ENCODE measurements at places on chromosomes 16 and 17. TPM values are rescaled to one million over a fixed set of nuclear protein-coding genes. Genes with fewer than 3 reads are reported as not detected.
A peak's percentile ranks its signal among the peaks of the same experiment; 100 is the strongest.

DNA sequence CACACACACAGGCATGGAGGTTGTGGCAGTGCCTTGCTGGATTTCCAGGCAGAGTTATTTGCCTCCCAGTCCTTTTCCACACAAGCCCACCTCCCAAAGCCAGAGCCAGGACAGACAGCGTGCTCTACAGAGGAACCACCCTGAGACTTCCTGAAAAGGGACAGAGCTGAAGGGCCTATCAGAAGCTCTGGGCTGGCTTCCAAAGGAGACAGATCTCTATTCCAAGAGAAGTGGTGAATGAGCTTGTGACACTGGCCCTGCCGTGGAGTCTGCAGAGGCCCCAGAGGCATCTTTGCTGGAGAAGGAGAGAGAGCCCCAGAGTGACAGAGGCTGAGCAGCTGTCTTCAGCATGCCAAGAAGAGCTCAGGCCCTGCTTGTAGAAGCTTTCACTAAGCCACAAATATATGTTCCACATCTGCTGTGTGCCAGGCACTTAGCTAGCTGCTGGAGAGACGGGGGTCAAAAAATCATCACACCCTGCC, 8.3 kb upstream of the LPCAT2 start:
- no peak overlapping the region for H3K4me3 ChIP-seq
- H3K36me3 ChIP-seq = no peaks in the 10 kb centered on the region
- DNase-seq = no peak
- H3K27me3 ChIP-seq = no peaks in the 10 kb centered on the region

Gene SRCIN1
- total RNA-seq = not detected

Gene SMCR8
- total RNA-seq = 48.3 TPM

GRCh38 chr16:75053791-75054555, 55.1 kb downstream of the ZNRF1 start:
- H3K27ac ChIP-seq = no peak overlapping the region
- no peaks in the 10 kb centered on the region for H3K36me3 ChIP-seq
- H3K4me1 ChIP-seq = no peaks in the 10 kb centered on the region
- DNase-seq = no peak
- H3K4me3 ChIP-seq = no peak overlapping the region
- no peaks in the 10 kb centered on the region for H3K27me3 ChIP-seq

Gene P2RX5
- 16.7 TPM for total RNA-seq

- DNase-seq = no peak
- peaks cover 15% of the 10 kb centered on the region for H3K36me3 ChIP-seq
- no peak overlapping the region for H3K4me3 ChIP-seq
Observed at GRCh38 chr17:74824961-74825627, 34.6 kb downstream of the GRIN2C start.

GRCh38 chr17:50945779-50946222, 79.6 kb upstream of the TOB1 start:
- no peak for DNase-seq
- H3K4me1 ChIP-seq = peaks cover 51% of the 10 kb centered on the region
- no peak overlapping the region for H3K4me3 ChIP-seq
- no peaks in the 10 kb centered on the region for H3K36me3 ChIP-seq
- no peak overlapping the region for H3K27ac ChIP-seq

Gene TNFRSF12A
- total RNA-seq = 0.94 TPM

Gene NCBP3
- total RNA-seq = 46.0 TPM

DNA sequence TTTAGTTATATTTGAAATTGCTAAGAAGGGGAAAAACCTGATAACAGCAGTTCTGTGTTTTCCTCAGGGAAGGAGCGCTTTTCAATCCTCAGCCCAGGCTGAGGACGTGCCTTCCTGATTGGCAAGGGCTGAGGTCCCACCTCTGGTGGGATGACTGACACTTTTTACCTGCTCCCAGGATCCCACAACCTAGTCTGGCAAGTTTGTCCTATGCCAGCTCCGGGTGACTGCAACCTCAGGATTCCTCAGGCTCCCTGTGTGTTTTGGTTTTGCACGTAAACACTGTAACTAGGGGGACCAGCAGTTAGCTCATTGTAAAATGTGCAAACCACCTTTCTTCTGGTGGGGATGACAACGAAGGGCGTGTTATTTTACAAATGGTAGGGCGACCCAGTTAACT, 7.5 kb downstream of the MARCHF10 start:
- no peak overlapping the region for H3K4me3 ChIP-seq
- no peaks in the 10 kb centered on the region for H3K36me3 ChIP-seq
- DNase-seq = no peak
- H3K27ac ChIP-seq = no peak overlapping the region

Gene CNTD1
- not detected for total RNA-seq

DNA sequence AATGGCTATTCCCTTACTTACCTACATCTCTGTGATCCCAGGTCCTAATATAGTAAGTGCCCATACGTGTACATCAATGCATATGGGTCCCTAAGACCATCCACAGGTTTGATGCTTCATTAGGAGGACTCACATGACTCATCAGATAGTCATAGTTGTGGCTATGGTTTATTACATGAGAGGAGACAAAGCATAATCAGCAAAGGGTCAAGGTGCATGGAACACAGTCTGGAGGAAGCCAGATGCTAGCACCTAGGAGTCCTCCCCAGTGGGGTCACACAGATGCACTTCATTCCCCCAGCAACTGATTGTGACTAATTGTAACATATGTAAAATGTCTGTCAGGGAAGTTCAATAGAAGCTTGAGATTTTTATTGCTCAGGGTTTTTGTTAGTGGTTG, 42.8 kb downstream of the PHKB start:
- H3K36me3 ChIP-seq = peaks cover 64% of the 10 kb centered on the region
- no peaks in the 10 kb centered on the region for H3K27me3 ChIP-seq
- no peak for DNase-seq
- H3K27ac ChIP-seq = no peak overlapping the region
- no peak overlapping the region for H3K4me3 ChIP-seq

GRCh38 chr17:37844158-37844976, 79.8 kb upstream of the TBC1D3K start:
- no peak overlapping the region for H3K27ac ChIP-seq
- H3K4me3 ChIP-seq = no peak overlapping the region
- peak; percentile 59 for DNase-seq
- H3K27me3 ChIP-seq = no peaks in the 10 kb centered on the region
- no peaks in the 10 kb centered on the region for H3K36me3 ChIP-seq

DNA sequence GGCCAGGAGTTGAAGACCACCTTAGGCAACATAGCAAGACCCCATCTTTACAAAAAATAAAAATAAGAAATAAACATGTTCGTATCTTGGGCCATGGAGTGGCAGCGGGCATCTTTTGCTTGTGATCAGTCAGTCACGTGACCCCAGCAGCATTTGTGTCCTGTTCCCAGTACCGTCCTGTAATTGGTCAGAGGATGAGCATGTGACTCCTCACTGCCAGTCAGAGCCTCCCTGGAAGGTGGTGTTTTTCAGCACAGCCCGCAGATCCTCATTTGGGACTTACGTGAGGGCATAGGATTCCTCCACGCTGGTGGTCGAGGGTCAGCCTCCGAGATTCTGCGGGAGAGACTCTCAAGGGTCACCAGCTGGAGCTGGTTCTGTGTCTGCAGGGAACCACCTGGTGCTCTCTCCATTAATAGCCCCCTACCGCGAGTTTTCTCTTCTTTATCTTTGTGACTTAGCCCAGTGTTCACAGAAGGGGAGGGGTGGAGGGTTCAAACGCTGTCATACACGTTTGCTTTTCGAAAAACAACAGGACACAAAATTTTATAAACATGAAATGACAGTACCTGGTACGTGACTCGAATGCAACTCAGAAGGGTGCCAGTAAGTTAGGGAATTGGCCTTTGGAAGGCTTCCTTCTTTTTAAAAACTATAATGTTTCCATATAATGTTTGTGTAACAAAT, 17.2 kb downstream of the MRC2 start:
- H3K4me1 ChIP-seq = no peaks in the 10 kb centered on the region
- H3K4me3 ChIP-seq = no peak overlapping the region
- no peak overlapping the region for H3K27ac ChIP-seq
- DNase-seq = no peak

DNA sequence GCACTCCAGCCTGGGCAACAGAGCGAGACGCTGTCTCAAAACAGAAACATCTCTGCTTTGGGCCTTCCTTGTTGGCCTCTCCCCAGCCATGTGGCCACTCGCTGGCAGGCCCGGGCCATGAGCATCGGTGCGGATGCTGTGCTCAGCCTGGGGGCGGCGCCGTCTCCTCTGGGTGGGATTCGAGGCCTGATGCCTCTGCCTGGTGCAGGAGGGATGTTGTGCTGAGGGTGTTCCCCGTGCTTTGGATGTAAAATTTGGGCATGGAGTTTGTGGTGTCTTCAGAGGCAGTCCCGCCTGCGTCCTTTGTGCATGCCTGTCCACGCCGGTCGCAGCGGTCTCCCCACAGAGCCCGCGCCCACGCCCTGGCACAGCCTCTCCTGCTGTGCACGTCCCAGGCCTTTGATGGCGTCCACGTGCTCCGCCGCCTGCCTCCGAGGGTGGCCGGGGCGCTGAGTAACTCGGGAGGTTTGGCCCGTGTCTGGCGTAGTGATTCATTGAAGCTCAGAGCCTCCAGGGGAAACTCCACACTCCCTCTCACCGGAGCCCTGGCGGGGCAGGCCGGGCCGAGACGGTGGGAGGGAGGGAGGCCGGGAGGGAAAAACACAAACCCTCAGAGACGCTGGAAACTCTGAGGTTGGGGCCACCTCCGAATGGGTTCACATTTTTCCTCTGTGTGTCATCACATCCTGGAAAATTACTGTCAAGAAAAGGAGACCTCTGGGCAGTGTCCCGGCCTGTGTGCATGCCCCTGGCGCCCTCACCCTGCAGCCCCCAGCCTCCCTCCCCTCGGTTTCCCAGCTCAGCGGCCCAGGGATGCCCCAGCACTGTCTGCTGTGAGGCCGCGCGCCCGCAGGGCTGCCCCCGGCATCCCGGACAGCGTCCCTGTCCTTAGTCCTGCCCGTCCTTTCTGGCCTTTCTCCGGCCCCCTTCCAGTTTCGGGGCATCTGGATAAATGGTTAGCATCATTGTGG, 19.0 kb downstream of the CENPX start:
- no peak overlapping the region for H3K4me3 ChIP-seq
- DNase-seq = no peak
- no peak overlapping the region for H3K27ac ChIP-seq
- H3K27me3 ChIP-seq = no peaks in the 10 kb centered on the region
- no peaks in the 10 kb centered on the region for H3K36me3 ChIP-seq

- H3K27ac ChIP-seq = no peak overlapping the region
- no peaks in the 10 kb centered on the region for H3K27me3 ChIP-seq
- DNase-seq = peak; percentile 30
- H3K36me3 ChIP-seq = no peaks in the 10 kb centered on the region
- peaks cover 11% of the 10 kb centered on the region for H3K4me1 ChIP-seq
Observed at GRCh38 chr16:87235810-87236515, 81.2 kb downstream of the C16orf95 start.

Gene TP53TG3B
- not detected for total RNA-seq

GRCh38 chr17:61150686-61151299, 248.8 kb upstream of the TBX2 start:
- H3K27me3 ChIP-seq = no peaks in the 10 kb centered on the region
- no peaks in the 10 kb centered on the region for H3K4me1 ChIP-seq
- no peaks in the 10 kb centered on the region for H3K36me3 ChIP-seq
- no peak for DNase-seq
- no peak overlapping the region for H3K27ac ChIP-seq
- no peak overlapping the region for H3K4me3 ChIP-seq

GRCh38 chr16:89159066-89159849, 12.3 kb upstream of the CDH15 start:
- H3K27ac ChIP-seq = no peak overlapping the region
- H3K36me3 ChIP-seq = no peaks in the 10 kb centered on the region
- no peak for DNase-seq
- no peak overlapping the region for H3K4me3 ChIP-seq

Gene GGA3
- 92.6 TPM for total RNA-seq

DNA sequence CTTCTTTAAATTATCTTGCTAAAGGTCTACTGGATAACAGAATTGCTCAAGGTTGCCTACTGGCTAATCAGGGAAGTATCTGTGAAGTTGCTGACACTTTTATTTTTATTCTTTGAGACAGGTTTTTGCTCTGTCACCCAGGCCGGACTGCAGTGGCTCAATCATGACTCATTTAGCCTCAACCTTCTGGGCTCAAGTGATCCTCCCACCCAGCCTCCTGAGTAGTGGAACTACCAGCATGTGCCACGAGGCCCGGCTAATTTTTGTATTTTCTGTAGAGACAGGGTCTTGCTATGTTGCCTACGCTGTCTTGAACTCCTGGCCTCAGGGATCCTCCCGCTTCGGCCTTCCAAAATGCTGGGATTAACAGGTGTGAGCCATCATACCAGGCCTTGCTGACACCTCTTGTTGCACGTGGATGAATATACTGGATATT, 43.1 kb downstream of the GLG1 start:
- no peaks in the 10 kb centered on the region for H3K27me3 ChIP-seq
- H3K4me3 ChIP-seq = no peak overlapping the region
- H3K4me1 ChIP-seq = peaks cover 45% of the 10 kb centered on the region
- no peak overlapping the region for H3K27ac ChIP-seq
- peak; percentile 18 for DNase-seq

DNA sequence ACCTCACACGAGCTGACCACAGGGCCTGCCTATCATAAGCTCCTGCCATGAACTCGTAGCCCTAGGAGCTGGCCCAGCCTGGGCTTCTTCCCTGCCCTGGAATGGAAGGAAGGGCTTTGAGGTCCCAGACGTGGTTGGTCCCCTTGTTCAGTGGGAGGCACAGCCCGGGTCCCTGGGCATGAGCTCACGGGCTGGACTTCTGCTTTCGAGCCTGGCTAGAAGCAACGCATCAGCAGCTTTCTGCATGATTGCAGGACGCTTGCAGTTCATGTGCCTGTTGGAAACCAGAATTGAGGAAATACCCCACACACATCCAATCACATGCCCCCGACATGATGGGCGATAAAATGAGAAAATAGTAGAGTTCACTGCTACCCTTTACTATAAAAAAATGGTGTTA, 293.3 kb downstream of the MAF start:
- no peak for DNase-seq
- H3K4me3 ChIP-seq = no peak overlapping the region
- no peak overlapping the region for H3K27ac ChIP-seq
- H3K27me3 ChIP-seq = no peaks in the 10 kb centered on the region

- H3K4me3 ChIP-seq = no peak overlapping the region
- H3K27ac ChIP-seq = no peak overlapping the region
Observed at GRCh38 chr16:20931066-20931600, 30.6 kb downstream of the LYRM1 start.

- no peak overlapping the region for H3K4me3 ChIP-seq
- peaks cover 4% of the 10 kb centered on the region for H3K4me1 ChIP-seq
- H3K27me3 ChIP-seq = no peaks in the 10 kb centered on the region
- DNase-seq = no peak
- no peaks in the 10 kb centered on the region for H3K36me3 ChIP-seq
Observed at GRCh38 chr16:87880117-87880696, 10.9 kb upstream of the SLC7A5 start.

GRCh38 chr17:17320188-17320910, 17.2 kb downstream of the NT5M start:
- no peak for DNase-seq
- H3K4me1 ChIP-seq = no peaks in the 10 kb centered on the region
- no peak overlapping the region for H3K27ac ChIP-seq
- no peaks in the 10 kb centered on the region for H3K27me3 ChIP-seq
- no peak overlapping the region for H3K4me3 ChIP-seq

- no peaks in the 10 kb centered on the region for H3K27me3 ChIP-seq
- H3K4me3 ChIP-seq = no peak overlapping the region
- H3K4me1 ChIP-seq = peaks cover 85% of the 10 kb centered on the region
- peaks cover 11% of the 10 kb centered on the region for H3K36me3 ChIP-seq
Observed at GRCh38 chr17:76268991-76269981, 4.1 kb downstream of the UBALD2 start.

All from CD4-positive, CD25-positive, alpha-beta regulatory T cell (primary cell).